ENCODE measurements at places on chromosomes 6 and 20. TPM values are rescaled to one million over a fixed set of nuclear protein-coding genes. Genes with fewer than 3 reads are reported as not detected.

NT5E gene
- 10.6 TPM for total RNA-seq

BMP6 gene
- 4.6 TPM for total RNA-seq

DNA sequence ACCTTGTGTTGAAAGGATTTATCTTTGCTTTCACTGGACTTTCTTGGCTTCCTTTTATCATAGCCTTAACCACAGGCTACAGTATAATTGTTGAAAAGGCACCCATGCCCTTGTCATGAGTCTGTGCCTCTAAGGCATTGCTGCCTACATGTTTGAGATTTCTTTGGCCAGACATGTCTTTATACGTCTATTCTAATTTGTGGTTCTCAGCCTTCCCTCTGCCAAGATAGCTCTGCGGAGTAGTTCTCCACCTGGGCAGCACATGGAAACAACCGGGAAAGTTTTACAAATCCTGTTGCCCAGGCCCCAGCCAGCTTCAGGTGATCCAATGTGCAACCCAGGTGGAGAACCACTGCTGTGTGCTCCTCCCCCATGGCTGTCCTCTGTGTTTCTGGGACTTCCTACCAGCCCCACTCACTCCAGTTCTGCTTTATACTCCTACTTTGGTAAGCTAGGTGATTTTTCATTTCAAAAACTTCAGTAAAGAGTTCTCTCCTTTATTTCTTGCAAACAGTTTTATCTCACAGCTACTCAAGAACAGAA is 159.6 kb upstream of the MYLIP start:
- DNase-seq = no peak

TPD52L1 gene
- total RNA-seq = 14.9 TPM

SLC17A2 gene
- total RNA-seq = not detected

- DNase-seq = no peak
Observed at GRCh38 chr6:39061588-39061987, 13.0 kb downstream of the GLP1R start.

DNA sequence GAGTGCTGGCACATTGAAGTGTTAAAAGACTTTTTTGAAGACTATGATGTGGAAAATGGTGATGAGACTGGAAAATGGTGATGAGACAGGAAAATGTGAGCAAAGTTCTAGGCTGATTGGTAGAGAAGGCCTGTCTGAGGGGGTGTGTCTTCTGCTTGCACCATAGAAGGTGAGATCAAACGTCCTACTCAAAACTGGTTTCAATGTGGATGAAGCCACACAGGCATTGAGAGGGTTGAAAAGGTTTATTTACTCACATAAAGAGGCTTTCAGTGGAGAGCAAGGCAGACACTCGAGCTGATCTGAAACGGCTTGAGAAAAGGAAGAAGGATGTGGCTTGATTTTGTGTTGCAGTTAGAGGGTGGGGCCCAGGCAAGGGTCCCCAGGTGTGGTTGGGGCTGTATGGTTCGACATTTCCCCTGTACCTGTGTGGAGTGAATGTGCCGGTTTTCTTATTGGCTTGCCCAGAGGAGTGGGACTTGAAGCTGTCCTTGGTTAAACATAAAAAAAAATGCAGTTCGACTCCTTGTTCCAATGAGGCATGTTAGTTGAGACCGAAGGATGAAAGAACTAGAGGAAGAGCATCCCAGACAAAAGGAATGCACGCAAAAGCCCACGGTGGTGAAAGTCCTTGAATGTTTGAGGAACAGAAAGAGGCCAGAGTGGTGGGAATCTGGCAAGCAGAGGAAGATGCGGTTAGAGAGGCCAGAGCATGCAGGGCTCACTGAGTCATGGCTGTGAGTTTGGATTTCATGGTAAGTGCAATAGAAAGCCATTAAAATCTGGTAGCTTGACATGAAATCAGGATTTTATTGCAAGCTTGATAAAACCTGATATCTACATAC is 172.3 kb downstream of the EPM2A start:
- DNase-seq = no peak

FKBP1C gene
- total RNA-seq = 0.62 TPM

SLC16A10 gene
- 5.0 TPM for total RNA-seq

DNA sequence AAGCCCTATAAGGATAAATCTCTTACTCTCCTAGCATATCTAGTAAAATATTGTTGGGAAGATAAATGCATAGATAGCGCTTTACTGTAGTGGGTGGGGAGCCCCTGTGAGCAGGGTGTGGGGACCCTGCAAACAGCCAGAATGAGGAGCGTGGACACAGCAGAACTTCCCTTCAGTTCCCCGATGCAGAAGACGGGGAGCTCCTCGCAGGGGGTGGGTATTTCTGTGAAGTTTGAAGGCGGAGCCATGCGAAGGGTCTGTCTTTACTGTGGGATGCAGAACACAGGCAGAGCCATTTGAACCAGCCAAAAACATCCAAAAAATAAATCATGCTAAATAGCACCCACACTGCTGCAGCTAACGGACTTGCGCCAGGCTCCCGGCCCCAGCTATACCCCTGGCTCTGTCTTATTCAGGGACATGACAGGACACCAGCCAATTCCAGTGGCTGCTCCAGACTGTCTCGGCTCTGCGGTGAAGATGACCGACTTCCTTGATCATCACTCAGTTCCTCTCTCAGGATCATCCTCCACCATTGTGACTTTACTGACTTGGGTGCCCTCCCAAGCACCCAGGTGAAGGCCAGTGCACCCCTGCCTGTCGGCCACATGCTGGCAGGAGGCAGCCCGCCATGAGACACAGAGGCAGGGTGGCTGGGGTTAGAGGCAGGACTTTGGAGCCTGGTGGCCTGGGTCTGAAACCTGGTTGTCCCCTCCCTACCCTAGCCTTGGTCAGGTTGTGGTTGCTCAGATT is 134.5 kb downstream of the SMOC2 start:
- DNase-seq = no peak

GRCh38 chr6:25764611-25765010 is 10.1 kb downstream of the SLC17A4 start:
- DNase-seq = no peak

GRCh38 chr6:73688351-73688750 is 7.7 kb upstream of the CD109 start:
- DNase-seq = no peak

RBPJL gene
- total RNA-seq = not detected

LPA gene
- not detected for total RNA-seq

GRCh38 chr6:80446454-80447045 is 340.1 kb downstream of the BCKDHB start:
- DNase-seq = no peak

RAET1L gene
- not detected for total RNA-seq

- no peak for DNase-seq
Observed at GRCh38 chr6:3291987-3292386, 33.2 kb downstream of the PSMG4 start.

ADGRB3 gene
- 1.6 TPM for total RNA-seq

MCCD1 gene
- total RNA-seq = not detected

GRCh38 chr6:45422503-45423110 is 44.9 kb upstream of the SUPT3H start:
- DNase-seq = peak; percentile 67

GRCh38 chr6:68710496-68710895 is 75.4 kb downstream of the ADGRB3 start:
- no peak for DNase-seq

DNA sequence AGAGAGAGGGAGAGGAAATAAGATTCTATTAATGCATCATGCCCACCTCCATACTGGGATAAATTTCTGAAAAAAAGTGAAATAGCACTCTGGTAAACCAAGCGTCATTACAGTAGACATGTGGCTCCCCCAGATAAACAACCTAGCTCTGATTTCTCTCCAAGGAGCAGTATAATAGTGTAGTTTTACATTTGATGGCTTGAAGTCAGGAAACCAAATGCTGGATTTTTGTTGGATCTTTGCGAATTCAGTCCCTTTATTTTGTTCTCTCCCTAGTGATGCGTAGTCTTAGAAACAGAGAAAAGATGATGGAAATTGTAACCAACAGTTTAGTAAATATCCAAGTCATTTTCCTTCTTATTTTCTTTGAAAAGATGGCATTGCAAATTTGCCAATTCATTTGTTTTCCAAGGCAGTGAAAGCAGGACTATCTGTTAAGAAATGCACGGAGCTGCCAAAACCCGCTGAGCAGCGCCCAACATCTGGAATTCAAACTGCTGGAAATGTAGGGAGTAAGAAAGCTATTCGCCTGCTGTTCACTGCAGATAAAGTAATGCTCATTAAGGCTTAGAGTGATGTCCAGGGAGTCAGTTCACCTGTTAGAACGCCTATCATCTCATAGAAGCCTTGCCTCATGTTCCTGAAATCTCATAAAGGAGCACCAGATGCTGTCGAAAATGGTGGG is 85.7 kb upstream of the DOK5 start:
- DNase-seq = no peak

GRCh38 chr6:37242429-37243052 is 15.0 kb upstream of the TBC1D22B start:
- DNase-seq = no peak

FBXO30 gene
- total RNA-seq = 12.7 TPM

C4A gene
- 130 TPM for total RNA-seq

- no peak for DNase-seq
Observed at GRCh38 chr20:3275966-3276679, 37.1 kb upstream of the SLC4A11 start.

DNA sequence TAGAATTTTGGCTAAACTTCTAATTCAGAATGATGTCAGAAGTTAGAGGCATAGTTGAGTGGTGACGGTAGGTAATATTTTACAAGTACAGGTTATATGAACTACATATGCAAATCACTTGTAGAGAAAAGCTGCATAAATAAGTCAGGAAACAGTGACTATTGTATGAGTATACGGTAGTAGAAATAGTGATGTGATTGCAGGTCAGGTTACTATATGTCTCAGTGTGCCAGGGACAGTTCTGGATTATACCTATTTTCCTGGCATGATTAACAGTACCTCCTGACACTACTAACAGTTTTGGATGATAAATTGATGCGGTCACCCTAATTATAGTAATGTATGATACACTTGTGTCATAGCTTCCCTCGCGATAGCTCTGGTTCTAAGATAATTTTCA is 9.2 kb downstream of the DNAH8 start:
- DNase-seq = no peak

LIN28B gene
- not detected for total RNA-seq

LINC00237 gene
- not detected for total RNA-seq

DNA sequence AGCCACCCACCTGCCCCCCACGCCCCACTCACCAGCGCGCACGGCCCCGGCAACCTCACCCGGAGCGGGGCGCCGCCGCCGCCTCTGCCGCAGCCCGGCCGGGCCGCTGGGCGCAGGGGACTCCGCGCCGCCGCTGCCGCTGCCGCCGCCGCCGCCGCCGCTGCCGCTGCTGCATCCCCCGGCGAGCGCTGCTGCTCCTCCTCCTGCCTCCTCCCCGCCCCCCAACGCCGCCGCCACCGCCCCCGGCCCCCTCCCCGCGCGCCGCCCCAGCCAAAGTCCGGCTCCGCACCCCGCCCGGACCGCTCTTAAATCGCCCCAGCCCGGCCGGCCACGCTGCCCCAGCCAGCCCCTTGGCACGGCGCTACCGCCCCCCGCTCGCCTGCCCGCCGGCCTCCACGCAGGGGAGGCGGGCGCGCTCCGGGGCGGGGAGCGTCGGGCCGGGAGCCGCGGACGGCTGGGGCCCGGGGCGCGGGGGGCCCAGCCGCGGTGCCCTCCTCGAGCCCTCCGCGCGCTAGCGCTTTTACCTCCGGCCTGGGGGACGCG is at the start of gene SULF2:
Gene SULF2 (minus strand): TSS at position 171 of the 543 bp plus-strand sequence. CDS start 28,118 bp downstream, outside the sequence.
- peak; percentile 55 for DNase-seq

DNA sequence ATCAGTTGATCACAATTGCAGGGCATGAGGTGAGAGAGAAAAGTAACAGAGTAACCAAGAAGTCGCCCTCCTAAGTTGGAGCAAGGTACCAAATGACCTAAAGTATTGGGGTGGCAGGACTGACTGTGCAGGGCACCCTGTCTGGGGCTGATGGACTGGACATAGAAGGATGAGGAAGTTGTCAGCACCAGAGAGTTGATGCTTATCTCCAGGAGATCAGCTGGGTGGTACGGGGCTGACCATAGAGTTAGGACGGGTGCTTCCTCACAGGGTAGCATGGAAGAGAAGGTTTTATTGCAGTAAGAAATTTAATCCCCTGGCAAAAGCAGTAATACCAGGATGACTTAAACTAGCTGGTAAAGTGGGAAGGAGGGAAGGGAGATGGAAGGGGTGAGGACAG is 66.7 kb downstream of the TMEM170B start:
- no peak for DNase-seq

- peak; percentile 36 for DNase-seq
Observed at GRCh38 chr20:25863536-25864325, 167.1 kb upstream of the ZNF337 start.

DNA sequence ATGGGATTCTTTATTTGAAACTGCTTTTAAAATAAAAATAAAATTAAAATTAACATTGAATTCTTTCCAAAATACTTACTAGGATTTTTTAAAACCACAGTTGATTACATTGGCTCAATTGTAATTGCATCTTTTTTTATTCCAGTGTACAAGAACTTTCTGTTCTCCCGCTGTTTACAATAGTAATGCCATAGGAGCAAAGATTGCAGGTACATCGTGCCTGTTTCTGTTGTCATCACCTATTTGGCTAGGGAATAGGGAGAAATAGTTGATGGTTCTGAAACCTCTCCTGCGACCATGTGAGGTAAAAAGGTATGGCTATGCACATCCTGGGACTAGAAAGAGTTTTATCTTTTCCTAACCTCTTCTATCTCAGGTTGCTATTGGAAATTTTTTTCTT is 28.2 kb upstream of the RHAG start:
- DNase-seq = no peak

GRCh38 chr6:140414966-140415620 is 1040.6 kb upstream of the CITED2 start:
- no peak for DNase-seq

DNA sequence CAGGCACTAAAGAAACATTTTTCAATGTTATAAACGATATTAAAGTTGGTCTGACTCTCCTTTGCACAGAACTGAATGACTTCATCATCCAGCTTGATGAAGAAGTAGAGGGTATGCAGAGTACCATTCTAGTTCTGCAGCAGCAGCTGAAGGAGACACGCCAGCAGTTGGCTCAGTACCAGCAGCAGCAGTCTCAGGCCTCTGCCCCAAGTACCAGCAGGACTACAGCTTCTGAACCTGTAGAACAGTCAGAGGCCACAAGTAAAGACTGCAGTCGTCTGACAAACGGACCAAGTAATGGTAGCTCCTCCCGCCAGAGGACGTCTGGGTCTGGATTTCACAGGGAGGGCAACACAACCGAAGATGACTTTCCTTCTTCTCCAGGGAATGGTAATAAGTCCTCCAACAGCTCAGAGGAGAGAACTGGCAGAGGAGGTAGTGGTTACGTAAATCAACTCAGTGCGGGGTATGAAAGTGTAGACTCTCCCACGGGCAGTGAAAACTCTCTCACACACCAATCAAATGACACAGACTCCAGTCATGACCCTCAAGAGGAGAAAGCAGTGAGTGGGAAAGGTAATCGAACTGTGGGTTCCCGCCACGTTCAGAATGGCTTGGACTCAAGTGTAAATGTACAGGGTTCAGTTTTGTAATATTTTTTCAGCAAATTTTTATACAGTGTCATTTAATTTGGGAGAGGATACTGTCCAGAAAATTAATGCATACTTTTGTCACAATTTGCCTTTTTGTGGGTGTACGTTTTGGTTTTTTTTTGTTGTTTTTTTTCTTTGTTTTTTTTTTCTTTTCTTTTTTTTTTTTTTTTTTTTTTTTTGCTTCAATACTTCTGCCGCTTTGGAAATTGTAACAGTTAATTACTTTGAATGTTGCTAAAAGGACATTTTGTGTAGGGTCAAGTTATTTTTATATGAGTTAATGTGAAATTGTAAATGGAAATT is 6.6 kb upstream of the ACAT2 start:
- no peak for DNase-seq

PFDN6 gene
- total RNA-seq = 60.0 TPM

GRCh38 chr6:8736156-8736895 is 301.0 kb upstream of the SLC35B3 start:
- DNase-seq = no peak

- DNase-seq = no peak
Observed at GRCh38 chr6:108242721-108243120, 18.1 kb downstream of the SNX3 start.
